Right atrium auricular region (tissue), 2 donors: ENCODE measurements at places on chromosomes 1 and 21. TPM values are rescaled to one million over a fixed set of nuclear protein-coding genes. Genes with fewer than 3 reads are reported as not detected.

GRCh38 chr21:41429305-41429704 is 3.3 kb downstream of the MX1 start:
- DNase-seq, result peak; percentile 51

- no peak for DNase-seq
These were observed 161.5 kb downstream of the TOMM20 start for GRCh38 chr1:234967121-234967520.

- DNase-seq, result no peak
These were observed 4.8 kb downstream of the TRIM45 start for GRCh38 chr1:117116784-117117130.

DNA sequence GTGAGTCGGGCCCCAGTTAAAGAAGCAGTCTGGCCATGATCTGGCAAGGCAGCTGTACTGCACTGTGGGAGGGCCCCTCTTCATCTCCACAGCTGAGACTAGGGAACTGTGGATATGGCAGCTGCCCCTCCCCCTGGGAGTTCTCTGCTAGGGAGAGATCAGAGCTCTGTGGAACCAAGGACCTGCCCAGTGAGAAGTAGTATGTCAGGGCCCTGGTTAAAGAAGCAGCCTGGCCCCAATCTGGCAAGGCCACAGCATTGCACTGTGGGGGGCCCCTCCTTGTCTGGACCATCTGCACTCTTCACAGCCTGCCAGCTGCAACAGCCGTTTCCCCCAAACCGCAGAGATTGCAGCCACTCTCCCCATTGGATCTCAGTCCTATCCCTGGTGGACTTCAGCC is 208.5 kb downstream of the DNAH14 start:
- DNase-seq, result no peak

- no peak for DNase-seq
These were observed 24.2 kb downstream of the PDE9A start for GRCh38 chr21:42677339-42678321.

DNA sequence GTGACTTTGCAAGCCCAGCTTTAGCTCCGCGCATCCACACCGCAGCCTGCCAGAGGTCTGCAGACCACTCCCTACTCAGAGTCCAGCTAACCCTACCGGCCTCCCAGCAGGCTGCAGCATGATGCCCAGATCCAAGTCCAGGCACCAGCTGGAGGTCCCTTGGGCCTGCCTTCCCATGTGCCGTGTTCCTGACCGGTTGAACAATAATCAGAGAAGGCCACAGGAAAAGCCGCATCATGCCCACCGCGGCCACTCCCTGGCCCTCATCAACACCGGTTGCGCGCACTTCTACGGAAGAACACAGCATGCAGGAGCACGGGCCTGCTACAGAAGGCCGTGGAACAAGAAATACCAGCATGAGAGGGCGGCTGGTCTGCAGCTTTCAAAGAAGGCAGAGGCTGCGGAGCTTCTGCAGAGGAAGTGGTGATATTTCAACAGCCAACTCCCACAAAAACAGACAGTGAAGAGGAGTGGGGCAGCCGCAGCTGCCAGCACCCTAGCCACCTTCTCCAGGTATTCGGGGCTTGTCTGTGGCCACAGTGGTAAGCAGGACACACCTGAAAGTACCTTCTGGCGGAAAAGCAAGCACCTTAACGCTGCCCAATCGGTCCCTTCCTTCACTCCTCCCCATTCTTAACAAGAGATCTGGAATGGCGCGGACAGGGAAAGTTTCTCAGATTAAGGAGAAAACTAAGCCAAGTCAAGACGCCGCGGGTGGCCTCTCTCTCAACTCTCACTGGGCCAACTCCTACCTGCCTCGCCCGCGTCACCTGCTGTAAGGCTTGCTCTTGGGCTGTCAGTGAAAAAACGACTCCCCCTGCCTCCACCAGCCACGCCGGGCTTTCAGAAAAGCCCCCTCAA is 1.5 kb downstream of the PGBD5 start:
- DNase-seq, result no peak

DNA sequence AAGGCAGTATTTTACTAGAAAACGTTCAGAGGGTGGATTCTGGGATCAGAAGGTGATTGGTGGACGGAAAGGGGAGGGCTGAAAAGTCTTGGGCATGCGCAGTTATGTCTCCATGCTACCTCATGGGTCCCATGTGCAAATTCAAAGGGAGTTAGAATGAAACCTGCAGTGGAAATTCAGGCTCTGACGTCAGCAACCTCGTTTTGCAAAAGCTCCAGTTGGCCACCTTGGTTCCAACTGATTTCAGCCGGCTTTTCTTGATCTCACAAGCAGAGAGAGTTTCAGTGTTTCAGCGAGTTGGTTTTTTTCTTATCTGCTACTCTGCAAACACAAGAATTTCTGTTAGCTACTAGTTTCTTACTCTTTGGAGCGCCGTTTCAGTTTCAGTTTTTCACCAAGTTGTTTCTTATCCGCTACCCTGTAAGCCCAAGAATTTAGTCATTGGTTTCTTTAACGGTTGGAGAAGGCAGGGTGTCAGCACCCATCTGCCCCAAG is 69.8 kb upstream of the PGBD5 start:
- DNase-seq, result peak; percentile 77

- DNase-seq, result no peak
These were observed 25.8 kb downstream of the MFSD2A start for GRCh38 chr1:39980555-39981313.

- no peak for DNase-seq
These were observed 6.9 kb downstream of the DNAJC6 start for GRCh38 chr1:65316233-65316632.

DNA sequence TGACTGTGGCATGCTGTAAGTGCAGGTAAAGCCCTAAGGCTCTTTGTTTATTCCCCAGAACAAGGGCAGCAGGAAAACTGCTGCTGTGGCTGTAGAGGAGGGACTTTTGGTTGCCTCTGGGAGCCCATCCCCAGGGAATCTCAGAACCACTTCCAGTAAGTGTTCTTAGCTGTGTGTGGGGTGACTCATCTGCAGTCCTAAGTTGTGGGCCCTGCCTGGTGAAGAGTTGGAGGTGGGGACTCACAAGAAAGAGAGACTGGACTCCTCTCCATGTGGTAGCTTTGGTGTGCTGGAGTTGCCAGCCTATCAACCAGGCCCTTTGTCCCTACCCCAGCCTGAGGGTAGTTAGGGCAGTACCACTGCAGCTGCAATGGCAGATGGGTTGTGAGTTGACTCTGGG is 24.0 kb upstream of the DENND1B start:
- DNase-seq, result no peak

- DNase-seq, result no peak
These were observed 38.0 kb downstream of the SPRTN start for GRCh38 chr1:231376101-231376500.

DNA sequence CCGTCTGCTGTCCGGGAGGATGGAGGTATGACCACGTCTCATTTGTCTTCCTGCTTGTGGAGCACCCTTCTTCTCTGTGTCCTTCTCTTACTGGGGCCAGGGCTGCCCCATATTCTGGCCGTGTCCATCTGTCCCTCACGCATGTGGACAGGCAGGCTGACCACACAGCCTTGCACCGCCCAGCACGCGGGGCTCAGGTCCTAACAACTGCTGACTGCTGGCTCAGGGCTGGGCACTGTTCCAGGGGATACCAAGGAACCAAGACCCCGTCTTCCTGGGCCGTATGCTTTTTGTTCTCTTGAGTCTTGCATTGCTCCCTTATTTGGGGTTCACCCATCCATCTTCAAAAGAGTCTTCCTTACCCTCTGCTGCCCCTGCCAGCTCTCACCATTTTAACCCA is 17.5 kb upstream of the SPSB1 start:
- no peak for DNase-seq

- peak; percentile 92 for DNase-seq
These were observed at the start of gene SNAPIN for GRCh38 chr1:153658400-153659174. Gene SNAPIN, plus strand, starts transcription at chr1:153658703. Its CDS starts 41 bp downstream, at chr1:153658744.

GRCh38 chr1:168112673-168113305 is 23.9 kb downstream of the GPR161 start:
- no peak for DNase-seq

GRCh38 chr1:9542430-9542829 is 3.2 kb downstream of the SLC25A33 start:
- DNase-seq, result no peak

- no peak for DNase-seq
These were observed 62.1 kb upstream of the CD55 start for GRCh38 chr1:207259391-207259790.

DNA sequence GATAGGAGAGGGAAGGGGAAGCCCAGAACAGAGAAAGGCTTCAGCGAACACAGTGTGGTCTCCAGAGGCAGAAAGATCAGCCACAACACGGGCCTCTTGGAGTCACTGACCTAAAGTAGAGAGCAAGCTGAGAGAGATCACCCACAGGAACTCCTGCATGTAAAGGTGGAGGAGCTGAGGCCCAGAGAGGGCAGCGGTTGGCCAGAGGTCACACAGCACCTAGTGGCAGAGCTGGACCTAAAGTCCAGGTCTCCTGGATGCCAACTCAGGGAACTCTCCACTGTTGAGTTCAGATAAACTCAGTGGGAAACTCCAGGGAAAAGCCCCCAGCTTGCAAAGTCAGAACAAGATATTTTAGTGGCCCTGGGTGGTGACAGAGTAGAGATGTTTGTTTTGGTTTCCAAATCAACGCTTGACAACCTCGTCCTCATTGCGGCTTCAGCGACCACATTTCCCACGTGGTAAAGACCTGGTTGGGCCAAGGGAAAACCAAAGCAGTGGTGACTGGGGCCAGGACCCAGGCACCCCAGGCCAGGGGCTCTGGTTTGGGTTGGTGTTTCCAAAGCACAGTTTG is 4.6 kb downstream of the IFFO2 start:
- no peak for DNase-seq

DNA sequence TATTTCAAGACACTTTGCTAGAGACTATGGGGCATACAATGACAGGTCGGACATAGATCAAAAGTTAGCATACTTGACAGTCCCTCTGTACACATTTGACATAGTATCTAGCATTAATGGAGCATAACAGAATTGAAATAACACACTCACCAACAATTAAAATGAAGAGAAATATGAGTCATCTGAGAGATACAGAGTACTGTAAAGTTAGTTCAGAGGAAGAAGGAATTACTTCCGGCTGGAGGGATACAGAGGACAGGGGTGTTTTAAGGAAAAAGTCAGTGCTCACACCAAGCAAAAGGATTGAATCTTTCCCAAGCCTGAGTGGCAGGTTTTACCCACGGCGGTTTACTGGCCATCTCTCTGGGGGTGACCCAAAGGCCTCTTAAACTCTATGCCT is 2.4 kb downstream of the ZMYND12 start:
- no peak for DNase-seq

GRCh38 chr1:65213271-65214023 is 65.4 kb downstream of the AK4 start:
- DNase-seq, result no peak

- DNase-seq, result no peak
These were observed 74.1 kb upstream of the POU3F1 start for GRCh38 chr1:38120552-38121230.

DNA sequence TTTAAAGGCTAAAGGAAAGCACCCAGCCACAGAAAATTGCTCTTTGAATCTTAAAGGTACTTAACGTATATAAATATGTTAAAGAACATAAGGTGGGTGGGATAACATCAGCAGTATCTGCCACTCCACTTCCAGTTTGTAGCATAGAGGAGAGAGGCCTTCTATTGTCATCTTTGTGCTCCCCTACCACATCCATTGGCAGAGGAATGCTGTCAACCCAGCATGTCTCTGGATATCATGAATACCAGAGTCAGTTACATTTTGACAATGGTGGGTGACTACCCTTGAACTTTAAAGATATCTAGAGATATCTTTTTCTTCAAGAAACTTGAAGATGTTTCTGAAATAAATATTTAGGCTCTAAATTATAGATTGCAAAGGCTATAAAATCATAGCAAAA is 283.2 kb upstream of the LRRC7 start:
- DNase-seq, result no peak

Gene TSPEAR
- total RNA-seq, result not detected

Gene MPL
- 0.39 TPM for total RNA-seq

Gene ZDHHC18
- total RNA-seq, result 22.5 TPM

Gene PGLYRP3
- total RNA-seq, result not detected

Gene FCRL5
- total RNA-seq, result 0.16 TPM

Gene ARHGEF10L
- total RNA-seq, result 52.2 TPM

Gene MAB21L3
- not detected for total RNA-seq

Gene LAMB3
- total RNA-seq, result 4.7 TPM

Gene ZNF362
- total RNA-seq, result 50.5 TPM

Gene FHAD1
- total RNA-seq, result not detected

Gene PTPN22
- 0.33 TPM for total RNA-seq

Gene RSPH1
- total RNA-seq, result not detected

Gene FCRL6
- 0.24 TPM for total RNA-seq
